ENCODE measurements at places on chromosomes 5 and 9.

GRCh38 chr9:93171261-93171990 is 12.5 kb upstream of the WNK2 start:
- DNase-seq = no peak

- DNase-seq = no peak
These were observed 583.2 kb upstream of the KLF4 start for GRCh38 chr9:108072740-108073139.

- no peak for DNase-seq
These were observed 234.1 kb downstream of the FBXL7 start for GRCh38 chr5:15734058-15734457.

DNA sequence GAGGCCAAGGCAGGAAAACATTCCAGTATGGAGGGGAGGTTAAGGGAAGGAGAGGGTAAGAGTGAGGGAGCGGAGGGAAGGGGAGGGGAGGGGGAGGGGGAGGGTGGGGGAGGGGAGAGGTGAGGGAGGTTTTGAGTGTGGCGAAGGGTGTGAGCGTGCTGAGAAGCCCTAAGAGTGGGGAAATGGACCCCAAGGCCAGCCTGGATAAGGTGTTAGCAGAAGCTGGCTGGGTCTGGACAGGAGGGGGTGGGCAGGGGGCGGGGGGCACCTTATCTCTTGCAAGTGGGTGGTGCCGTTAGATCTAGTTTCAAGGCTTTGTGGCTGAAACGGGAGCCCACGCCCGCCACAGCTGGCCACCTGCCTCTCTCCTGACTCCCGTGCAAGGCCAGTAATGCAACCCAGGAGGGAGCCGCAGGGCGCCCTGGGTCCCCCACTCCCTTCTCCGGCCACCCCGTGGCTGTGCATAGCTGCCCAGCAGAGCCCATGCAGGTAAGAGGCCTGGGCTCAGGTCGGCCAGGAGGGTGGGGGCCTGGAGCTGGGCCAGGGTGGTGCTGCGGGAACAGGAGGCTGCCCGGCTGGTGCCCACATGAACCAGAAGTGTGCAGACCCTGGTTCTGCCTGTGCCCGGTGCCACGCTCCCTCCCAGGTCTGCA is 677 bp downstream of the RNF224 start:
- DNase-seq = no peak

- no peak for DNase-seq
These were observed 158.1 kb upstream of the VCAN start for GRCh38 chr5:83313436-83313835.

DNA sequence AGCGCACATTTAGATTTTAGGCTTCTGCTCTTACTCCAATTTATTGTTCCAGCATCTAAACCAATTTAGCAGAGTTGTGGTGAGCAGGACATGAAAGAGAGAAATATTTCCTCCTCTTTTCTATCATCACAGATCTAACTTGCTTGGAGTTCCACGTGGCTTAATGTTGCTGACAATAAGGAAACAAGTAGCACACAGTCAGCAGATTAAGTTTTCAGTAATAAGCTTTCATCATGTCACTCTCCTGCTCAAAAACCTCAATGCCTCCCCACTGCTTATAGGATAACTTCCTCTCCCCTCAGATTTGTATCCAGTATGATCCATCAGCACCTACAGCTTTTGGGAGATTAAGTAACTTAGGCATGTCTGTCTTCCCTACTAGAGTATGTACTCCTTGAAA is 10.4 kb upstream of the SSBP2 start:
- no peak for DNase-seq

GRCh38 chr5:3182133-3182876 is 413.3 kb upstream of the IRX1 start:
- DNase-seq = no peak

DNA sequence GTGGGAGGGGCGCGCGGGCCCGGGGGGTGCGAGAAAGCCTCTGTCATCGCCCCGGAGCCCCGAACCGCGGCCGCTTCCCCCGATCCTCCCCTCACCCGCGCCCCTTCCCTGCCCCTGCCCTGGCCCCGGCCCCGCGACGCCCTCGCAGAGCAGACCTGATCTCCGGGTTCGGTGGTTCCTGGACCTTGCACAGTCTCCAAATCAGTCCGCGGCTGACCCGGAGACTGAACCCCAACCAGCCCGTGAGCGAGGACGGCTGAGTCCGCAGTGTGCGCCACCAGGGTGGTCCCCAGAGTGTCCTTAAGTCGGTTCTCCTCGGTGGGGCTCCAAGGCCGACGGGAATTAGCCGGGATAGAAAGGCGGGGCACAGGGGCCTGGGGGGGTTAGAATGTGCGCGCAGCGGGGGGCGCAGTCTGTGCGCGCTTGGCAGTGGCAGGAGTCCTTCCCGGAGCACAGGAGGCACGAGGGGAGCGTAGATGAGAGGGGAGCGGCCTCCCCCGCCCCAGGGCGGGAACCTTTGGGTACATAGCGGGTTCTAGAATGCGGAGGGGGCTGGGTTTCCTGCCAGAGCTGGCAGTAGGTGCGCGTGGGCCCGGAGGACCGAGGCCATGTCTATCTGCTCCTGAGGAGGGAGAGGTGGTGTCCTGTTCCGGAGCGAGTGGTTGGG is 779 bp downstream of the PKN3 start:
- peak; percentile 33 for DNase-seq

DNA sequence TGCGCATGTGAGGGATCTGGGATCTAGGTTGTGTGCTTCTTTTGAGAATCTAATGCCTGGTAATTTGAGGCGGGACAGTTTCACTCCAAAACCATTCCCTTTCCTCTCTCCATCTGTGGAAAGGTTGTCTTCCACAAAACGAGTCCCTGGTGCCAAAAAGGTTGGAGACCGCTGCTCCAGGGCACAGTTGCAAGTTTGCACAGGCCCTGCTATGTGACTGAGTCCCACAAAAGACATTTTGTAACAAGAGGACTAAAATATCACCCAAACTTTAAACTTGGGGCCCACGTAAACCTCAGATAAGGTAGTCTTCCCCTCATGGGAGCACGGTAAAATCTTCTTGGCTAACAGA is 5.8 kb upstream of the ZNF367 start:
- no peak for DNase-seq

DNA sequence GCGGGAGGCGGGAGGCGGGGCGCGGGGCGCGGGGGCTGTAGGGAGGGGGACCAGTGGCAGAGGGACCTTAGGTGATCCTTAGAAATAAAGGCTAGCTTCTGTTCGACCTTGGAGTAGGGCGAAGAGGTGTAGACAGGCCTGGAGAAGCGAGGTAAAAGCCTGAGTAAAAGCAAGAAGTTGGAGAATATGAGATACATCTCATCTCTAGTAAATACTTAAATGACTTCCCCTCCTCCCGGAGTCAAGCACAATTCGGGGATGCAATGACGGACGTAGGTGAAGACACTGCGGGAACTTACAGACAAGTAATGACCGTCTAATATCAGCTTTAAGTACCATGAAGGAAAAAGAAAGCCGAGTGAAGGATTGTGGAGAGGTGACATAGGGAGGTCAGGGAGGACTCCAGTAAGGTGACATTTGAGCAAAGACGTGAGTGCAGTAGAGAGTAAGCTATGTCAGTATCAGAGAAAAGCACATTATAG is 466 bp downstream of the SMC2 start:
- DNase-seq = no peak

- no peak for DNase-seq
These were observed 62.2 kb downstream of the DMRTA1 start for GRCh38 chr9:22508790-22509189.

DNA sequence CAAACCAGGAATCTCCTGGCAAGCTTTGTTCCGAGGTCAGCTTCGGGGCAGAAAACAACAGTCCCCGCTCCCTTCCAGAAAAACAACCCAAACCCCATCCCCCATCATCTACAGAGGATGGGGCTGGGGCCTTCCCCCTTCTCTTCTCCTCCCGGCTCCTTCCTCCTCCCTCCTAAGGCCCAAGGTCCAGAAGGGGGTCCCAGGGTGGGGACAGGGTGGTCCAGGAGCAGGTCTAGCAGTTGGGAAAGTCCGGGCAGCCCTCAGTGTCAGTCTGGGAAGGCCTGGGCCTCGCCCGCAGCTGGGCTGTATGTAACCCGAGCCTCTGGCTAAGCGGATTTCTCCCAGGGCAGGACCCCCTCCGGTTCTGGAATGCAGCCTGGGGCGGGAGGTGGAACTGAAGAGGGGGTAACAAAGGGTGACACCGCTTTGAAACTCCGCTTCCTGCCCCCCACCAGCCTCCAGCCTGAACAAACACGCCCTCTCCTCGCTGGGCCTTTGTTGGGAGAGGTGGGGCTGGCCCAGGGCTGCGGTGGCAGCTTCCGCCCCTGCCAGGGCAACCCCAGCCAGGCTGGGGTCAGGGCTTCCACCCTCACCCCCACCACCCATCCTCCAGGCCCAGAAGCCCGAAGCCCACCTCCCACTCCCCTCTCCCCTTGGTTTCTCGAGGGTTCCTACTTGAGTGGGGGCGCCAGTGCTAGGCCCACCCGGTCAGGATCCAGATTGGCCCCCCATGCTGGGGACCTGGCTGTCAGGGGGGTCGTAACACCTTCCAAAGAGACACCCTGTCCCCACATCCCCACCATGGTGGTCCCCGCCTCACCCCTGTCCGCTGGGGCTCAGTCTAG is 63.5 kb downstream of the C9orf50 start:
- peak; percentile 52 for DNase-seq

GRCh38 chr5:33401482-33402390 is 39.0 kb upstream of the TARS1 start:
- no peak for DNase-seq

DNA sequence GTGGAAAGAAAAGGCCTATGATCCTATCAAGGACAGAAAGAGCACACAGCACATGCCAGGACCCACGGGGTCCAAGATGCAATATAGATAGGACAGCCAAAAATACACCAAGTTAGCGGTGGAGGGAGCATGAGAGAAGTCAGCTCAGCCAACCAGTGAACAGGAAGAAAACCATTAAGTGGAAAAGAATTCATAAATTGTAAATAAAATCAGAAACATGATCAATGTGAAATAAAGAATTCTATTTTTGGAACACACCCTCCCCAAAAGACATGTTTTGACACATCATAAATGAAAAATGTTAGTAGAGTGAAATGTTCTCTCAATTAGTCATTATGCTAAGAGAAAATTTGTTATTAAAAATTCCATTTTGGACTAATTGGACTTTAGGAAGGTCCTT is 35.6 kb downstream of the ATPSCKMT start:
- no peak for DNase-seq

DNA sequence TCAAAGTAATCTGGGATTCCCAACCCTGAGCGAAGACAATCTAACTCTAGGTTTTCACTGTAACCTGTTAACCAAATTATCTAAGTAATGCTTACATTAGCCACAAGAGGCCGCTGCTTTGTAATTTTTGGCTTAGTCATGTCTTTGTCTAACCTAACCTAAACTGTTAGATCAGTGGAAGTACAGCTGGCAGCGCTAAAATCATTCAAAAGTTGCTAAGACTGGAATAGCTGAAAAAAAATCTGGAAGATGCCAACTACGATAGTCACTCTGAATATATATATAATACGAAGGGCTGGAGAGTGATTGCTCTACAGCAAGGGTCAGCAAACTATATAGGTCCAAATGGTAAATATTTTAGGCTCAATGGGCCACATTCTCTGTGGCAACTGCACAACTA is 60.2 kb downstream of the FBXO38 start:
- peak; percentile 78 for DNase-seq

- DNase-seq = no peak
These were observed 173.3 kb upstream of the GDNF start for GRCh38 chr5:38013107-38013506.

GRCh38 chr5:16935231-16936149 is 598 bp downstream of the MYO10 start:
- DNase-seq = no peak

DNA sequence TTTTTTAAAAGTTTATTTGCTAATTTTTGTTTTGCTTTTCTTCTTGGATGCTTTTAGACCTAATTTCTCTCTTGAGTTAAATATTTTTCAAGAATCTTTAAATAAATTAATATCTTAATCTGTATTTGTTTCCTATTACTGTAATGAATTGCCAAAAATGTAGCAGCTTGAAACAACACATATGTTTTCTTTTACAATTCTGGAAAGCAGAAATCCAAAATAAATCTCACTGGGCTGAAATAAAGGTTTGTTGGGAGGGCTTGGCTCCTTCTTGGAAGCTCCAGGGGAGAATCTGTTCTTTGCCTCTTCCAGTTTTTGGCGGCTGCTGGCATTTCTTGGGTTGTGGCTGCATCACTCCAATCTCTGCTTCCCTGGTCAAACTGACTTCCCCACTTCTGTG is 658.1 kb upstream of the ARRDC3 start:
- no peak for DNase-seq

- no peak for DNase-seq
These were observed 6.8 kb downstream of the HSD17B4 start for GRCh38 chr5:119458911-119459632.

GRCh38 chr9:103928442-103928841 is 165.7 kb upstream of the SMC2 start:
- no peak for DNase-seq

- no peak for DNase-seq
These were observed 626.5 kb upstream of the ZNF608 start for GRCh38 chr5:125372694-125373631.

DNA sequence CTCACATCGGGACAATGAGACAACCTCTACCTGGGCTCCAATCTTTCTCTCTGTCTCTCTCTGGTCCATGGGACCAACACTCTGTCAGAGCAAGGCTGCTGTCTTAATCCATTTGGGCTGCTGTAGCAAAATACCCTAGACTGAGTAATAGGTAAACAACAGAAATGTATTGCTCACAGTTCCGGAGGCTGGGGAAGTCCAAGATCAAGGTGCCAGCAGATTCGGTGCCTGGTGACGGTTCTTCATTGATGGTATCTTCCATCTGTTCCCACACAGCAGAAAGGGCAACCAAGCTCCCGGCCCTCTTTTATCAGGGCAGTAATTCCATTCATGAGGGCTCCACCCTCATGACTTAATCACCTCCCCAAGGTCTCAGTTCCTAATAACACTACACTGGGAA is 61.3 kb upstream of the SPOCK1 start:
- DNase-seq = no peak

- DNase-seq = no peak
These were observed 189.7 kb downstream of the PALM2AKAP2 start for GRCh38 chr9:109969573-109970237.

- DNase-seq = no peak
These were observed 43.6 kb upstream of the CRB2 start for GRCh38 chr9:123312306-123312877.

- DNase-seq = no peak
These were observed 336.7 kb upstream of the CLINT1 start for GRCh38 chr5:158195416-158196210.

GRCh38 chr5:176888865-176889165 is 10.3 kb downstream of the HK3 start:
- DNase-seq = no peak

DNA sequence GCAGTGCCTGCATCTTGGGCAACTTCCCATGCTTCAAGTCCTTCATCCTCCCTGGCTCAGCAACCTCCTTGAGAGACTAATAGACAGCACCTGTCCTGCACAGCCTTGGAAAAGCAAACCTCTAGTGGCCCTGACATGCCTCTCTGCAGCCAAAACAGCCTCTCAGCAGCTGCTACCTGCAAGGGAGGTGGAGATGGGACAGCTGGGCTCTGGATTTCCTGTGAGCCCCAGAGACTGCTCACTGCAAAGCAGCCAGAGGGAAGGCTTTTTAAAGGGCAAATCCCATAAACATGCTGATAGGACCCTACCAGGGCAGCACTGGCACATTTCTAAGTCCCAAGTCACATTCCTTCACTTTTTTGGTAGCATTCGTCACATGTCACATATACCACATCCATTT is 31.5 kb upstream of the MYORG start:
- peak; percentile 53 for DNase-seq

- peak; percentile 83 for DNase-seq
These were observed 8.3 kb upstream of the TBC1D2 start for GRCh38 chr9:98263482-98264357.

- DNase-seq = no peak
These were observed 5.5 kb downstream of the NOL6 start for GRCh38 chr9:33468215-33468730.

All from G401 (cell line).